ENCODE measurements at places on chromosomes 1 and 21.
A peak's percentile ranks its signal among the peaks of the same experiment; 100 is the strongest.

DNA sequence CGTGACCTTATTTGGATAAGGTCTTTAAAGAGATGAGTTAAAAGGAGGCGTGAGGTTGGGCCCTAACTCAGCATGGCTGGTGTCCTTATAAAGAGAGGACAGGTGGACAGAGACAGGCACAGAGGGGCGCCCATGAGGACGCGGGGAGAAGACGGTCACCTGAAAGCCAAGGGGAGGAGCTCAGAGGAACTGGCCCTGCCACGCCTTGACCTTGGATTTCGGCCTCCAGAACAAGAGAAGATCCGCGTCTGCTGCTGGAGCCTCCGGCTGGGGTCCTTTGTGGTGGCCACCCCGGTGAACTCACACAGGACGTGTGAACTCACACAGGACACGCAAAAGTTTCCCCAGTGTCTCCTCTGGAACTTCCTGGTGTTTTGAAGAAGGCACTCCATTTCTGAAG is 122.7 kb downstream of the SIK1 start:
- no peak for DNase-seq

DNA sequence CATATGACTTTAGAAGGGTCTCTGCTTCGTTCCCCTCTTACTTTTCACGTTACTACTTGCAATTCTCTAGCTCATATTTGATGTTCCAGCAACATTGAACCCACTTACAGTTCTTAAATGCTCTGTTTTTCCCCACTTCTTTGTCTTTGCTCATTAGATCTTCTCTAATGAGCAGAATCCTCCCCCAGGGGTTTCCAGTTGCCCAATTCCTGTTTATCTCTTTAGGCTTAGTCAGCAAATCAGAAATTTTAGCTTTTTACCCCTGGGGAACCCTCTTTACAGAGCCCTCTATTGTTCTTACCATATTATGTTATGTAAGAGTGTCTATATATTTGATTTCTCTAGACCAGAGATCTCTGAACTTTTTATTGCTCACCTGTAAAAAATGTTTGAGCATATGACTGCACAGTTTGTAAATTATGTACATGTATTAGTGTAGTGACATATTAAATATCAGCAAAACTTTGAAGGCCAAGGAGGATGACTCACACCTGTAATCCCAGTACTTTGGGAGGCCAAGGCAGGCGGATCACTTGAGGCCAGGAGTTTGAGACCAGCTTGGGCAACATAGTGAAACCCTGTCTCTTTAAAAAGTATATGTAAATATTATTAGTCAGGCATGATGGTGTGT is 71.4 kb downstream of the FNBP1L start:
- peak; percentile 54 for DNase-seq

- no peak for DNase-seq
Measured at GRCh38 chr1:6212193-6212959, 6.5 kb downstream of the RNF207 start.

- DNase-seq: no peak
Measured at GRCh38 chr1:18948048-18948912, 8.2 kb downstream of the IFFO2 start.

DNA sequence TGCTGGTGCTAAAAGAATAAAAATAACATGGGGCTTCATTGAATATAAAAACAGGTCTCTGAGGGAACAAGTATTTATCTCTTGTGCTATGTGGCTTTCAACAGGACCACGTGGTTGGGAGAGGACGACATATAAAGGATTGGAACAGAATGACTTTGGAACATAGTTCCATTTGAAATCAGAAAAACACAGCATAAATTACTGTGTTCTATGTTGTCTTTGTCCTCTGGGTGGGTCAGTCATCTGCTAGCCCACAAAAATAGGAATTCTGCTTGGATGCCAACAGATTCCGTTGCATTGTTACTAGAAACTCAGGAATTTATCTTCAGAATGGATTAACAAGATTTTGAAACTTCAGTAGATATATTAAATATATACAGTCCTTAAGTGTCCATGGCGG is 5.9 kb downstream of the CEP85 start:
- no peak for DNase-seq

- peak; percentile 93 for DNase-seq
Measured at GRCh38 chr1:91736715-91737615, 149.0 kb downstream of the TGFBR3 start.

- peak; percentile 41 for DNase-seq
Measured at GRCh38 chr1:35111106-35111505, 31.9 kb downstream of the ZMYM1 start.

DNA sequence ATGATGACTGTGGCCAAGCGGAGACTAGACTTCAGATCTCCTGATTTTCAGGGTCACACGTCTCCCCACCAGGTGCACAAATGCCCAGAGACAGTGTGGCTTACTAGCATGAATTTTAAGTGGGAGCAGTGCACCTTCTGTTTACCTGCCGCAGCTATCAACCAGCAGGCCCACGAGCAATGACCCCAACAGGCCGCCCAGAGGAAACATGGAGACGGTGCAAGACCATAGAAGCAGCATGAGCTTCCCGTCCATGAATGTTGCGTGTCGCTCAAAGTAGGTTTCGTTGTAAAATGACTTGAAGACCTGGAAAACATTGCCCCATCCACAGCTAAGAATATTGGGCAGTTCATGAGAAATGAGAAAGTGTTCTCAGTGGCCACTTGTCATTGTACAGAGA is 3.5 kb downstream of the SLC2A7 start:
- DNase-seq: no peak

DNA sequence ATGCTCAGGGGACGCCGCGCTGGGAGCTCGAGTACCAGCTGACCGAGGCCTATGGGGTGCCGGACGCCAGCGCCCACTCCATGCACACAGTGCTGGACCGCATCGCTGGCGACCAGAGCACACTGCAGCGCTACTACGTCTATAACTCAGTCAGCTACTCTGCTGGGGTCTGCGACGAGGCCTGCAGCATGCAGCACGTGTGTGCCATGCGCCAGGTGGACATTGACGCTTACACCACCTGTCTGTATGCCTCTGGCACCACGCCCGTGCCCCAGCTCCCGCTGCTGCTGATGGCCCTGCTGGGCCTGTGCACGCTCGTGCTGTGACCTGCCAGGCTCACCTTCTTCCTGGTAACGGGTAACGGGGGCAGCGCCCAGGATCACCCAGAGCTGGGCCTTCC is 1.3 kb upstream of the XKR8 start:
- no peak for DNase-seq

- DNase-seq: no peak
Measured at GRCh38 chr1:234768171-234768568, 158.2 kb upstream of the IRF2BP2 start.

GRCh38 chr1:113101588-113101987 is 28.6 kb downstream of the LRIG2 start:
- no peak for DNase-seq

GRCh38 chr1:19401535-19401889 is 83.8 kb downstream of the CAPZB start:
- no peak for DNase-seq

DNA sequence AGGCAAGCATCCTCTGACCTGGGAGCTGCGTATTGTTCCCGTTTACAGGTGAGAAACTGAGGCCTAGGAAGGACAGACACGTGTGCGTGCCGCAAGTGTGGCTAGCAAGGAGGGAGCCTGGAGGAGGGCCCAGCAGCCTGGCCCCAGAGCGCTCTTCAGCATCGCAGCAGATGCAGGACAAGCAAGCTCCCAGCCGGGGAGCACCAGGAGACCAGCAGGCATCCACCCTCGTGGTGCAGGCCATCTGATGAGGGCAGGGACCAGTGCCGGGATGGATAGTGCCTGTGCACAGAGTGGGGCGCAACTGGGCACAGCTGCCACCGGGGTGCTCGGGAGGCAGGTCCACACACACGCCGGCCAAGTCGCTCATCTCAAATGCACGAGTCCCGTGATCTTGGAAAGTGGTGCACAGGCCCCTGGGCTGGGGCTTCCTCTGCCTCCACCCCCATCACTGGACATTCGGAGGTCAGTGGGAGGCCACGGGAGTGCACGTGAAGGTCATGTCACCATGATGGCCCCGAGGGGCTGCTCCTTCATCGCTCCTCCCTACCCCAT is 55.1 kb downstream of the COL18A1 start:
- DNase-seq: no peak

- no peak for DNase-seq
Measured at GRCh38 chr1:66182026-66182425, 351.9 kb upstream of the SGIP1 start.

GRCh38 chr1:166972826-166973225 is 2.5 kb downstream of the ILDR2 start:
- no peak for DNase-seq

- peak; percentile 91 for DNase-seq
Measured at GRCh38 chr1:57124768-57125446, 159.1 kb upstream of the C8B start.

GRCh38 chr21:25934130-25934529 is 199.4 kb downstream of the GABPA start:
- DNase-seq: no peak

GRCh38 chr1:95547005-95547404 is 313.0 kb downstream of the RWDD3 start:
- no peak for DNase-seq

DNA sequence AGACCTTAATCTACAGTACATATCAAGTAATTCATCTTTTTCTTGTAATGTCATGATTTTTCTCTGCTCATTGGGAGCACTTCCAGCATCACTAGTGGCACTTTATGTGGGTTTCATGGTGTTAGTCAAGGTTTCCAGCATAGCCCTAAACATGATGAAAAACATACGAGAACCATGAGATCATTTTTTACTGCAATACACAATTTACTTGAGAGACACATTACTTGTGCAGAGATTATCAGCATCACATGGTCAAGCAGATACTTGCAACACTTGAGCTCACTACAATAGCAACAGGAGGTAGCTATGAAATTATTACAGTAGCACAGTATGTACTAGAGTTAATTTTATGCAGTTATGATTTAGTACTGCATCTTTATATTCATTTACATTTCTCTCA is 36.4 kb downstream of the ITGB3BP start:
- DNase-seq: no peak

DNA sequence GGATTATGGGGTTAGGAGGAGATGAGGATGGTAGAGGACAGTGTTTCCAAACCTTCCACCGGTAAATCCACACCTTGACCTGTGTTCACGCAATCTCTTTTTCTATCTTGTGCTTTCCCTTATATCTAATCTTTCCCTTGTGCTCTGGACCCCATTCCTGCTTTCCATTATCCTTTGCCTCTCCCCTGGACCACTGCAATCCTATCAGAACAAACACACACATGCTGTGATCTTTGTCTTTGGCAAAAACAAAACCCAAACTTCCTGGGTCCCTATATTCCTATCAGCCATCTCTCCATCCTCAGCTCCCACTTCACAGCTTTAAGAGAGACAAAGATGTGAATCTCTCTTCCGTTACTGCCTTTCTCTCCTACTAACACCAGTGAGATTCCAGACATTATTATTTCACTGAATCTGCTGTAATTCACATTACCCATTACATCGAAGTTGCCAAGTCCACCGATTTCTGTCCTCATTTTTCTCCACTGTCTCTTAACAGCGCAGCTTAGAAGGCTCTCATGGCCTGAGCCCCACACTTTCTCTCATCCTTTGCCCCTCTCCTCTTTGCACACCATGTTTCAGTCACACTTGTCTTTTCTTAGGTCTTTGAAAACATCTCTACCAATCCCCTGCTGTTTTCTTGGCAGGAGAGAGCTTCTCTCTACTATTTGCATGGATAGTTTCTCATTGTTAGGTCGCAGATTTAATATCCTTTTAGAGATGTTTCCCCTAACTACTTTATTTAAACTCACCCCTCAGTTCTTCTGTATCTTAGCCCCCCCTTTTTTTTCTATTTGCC is 230.0 kb upstream of the B3GALT2 start:
- DNase-seq: no peak

DNA sequence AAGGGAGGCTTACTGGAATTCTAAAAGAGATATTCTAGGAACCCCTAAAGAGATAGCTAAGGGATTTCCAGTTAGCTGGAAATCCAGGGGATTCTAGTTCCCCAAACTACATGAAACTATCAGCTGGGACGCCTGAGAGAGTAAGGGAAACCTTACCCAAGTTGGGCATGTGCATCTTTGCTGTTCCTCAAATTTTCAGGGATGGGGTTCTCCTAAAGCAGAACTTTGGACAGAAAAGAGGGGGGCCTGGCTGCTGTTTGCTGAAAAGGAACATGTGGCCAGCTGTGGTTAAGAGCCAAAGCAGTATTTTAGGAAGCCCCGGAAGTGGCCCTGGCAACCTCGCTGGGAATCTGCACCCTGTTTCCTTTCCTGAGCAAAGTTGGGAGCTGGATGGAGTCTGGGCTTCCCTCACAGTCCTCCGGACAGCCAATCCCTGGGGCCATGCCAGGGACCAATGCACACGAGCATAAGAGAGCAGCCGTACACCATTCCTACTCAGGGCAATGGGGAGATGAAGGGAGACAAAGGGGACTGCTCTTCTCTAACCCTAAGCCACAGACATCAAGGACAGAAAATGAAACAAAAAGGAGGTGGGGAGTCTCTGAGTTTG is 154.3 kb downstream of the PLXNA2 start:
- DNase-seq: peak; percentile 17

DNA sequence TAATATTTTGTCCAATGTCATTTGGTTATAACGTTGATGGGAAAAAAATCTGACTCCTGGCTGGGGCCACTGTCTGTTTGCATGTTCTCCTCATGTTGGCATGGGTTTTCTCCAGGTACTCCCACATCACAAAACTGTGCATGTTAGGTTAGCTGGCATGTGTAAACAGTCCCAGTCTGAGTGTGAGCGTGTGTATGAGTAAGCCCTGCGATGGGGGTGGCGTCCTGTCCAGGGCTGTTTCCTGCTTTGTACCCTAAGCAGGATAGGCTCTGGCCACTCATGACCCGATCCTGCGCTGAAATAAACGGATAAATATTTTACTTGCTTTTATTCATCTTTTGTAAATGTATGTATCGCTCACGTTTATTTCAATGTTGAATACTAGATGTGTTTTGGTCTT is 13.5 kb downstream of the EFCAB14 start:
- no peak for DNase-seq

- DNase-seq: no peak
Measured at GRCh38 chr1:198620951-198621824, 17.7 kb upstream of the PTPRC start.

DNA sequence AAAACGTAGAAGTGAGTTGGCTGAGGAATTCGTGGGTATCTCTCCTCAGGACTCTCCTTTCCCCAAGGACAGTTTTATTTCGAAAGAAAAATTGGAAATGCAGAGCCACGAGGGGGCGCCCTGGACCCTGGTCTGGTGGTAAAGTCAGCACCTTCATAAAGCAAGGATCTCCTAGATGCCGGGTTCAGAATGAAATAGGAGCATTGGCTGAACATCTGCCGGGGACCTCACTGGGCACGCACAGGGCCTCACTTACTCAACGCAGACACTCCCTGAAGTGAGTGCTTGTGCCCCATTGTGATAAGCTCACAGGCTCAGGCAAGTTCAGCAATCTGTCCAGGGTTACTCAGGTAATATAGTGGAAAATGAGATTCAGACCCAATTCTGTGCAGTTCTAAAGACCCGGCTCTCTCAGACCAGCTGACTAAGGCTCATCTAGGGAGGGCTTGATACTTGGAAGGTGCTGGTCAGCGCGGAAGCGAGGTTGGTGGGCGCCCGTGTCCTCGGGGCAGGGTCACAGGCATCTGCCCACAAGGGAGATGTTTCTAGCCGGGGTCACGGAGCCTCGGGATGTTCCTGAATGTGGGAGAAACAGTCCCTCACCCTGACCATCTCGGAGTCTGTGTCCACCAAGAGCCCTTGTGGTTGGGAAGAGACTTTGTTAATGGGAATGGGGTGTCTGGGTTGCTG is 55.7 kb upstream of the ETV3 start:
- DNase-seq: peak; percentile 47

Data from fibroblast of skin of right quadriceps (primary cell).